Activated T-helper 2 cell treated with anti-CD3 and anti-CD28 coated beads, Interferon-gamma antibody, Interleukin-2, Interleukin-4, amounts not matched to agents 10 μg/mL and 5 μg/mL and 100 μg/mL, durations not matched to agents 14 hours and 24 hours and 36 hours (primary cell): ENCODE measurements at places on chromosomes 1 and 21. TPM values are rescaled to one million over a fixed set of nuclear protein-coding genes. Genes with fewer than 3 reads are reported as not detected.

GRCh38 chr1:109185990-109186732 is 27.6 kb upstream of the SARS1 start:
- no peak overlapping the region for H3K4me3 ChIP-seq
- peaks cover 1% of the 10 kb centered on the region for H3K4me1 ChIP-seq
- DNase-seq, result no peak
- H3K27ac ChIP-seq, result no peak overlapping the region
- H3K36me3 ChIP-seq, result no peaks in the 10 kb centered on the region

DNA sequence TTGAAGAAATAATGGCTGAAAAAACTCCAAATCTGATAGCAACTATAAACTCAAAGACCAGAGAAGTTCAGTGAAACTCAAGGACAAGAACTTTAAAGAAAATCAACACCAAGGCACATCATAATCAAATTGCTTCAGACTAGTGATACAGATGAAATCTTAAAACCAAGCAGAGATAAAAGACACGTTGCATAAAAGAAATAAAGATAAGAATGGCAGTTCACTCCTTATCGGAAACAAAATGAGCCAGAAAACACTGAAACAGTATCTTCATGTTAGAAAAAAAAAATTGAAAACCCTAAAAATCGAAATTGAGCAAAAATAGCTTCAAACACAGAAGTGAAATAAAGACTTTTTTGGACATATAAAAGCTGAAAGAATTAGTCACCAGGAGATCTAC is 4.6 kb upstream of the RAB4A start:
- no peak overlapping the region for H3K27ac ChIP-seq
- peaks cover 8% of the 10 kb centered on the region for H3K4me1 ChIP-seq
- H3K27me3 ChIP-seq, result peaks cover 3% of the 10 kb centered on the region
- peaks cover 10% of the 10 kb centered on the region for H3K36me3 ChIP-seq
- DNase-seq, result no peak

MNDA gene
- total RNA-seq, result not detected in 2 replicates

DNA sequence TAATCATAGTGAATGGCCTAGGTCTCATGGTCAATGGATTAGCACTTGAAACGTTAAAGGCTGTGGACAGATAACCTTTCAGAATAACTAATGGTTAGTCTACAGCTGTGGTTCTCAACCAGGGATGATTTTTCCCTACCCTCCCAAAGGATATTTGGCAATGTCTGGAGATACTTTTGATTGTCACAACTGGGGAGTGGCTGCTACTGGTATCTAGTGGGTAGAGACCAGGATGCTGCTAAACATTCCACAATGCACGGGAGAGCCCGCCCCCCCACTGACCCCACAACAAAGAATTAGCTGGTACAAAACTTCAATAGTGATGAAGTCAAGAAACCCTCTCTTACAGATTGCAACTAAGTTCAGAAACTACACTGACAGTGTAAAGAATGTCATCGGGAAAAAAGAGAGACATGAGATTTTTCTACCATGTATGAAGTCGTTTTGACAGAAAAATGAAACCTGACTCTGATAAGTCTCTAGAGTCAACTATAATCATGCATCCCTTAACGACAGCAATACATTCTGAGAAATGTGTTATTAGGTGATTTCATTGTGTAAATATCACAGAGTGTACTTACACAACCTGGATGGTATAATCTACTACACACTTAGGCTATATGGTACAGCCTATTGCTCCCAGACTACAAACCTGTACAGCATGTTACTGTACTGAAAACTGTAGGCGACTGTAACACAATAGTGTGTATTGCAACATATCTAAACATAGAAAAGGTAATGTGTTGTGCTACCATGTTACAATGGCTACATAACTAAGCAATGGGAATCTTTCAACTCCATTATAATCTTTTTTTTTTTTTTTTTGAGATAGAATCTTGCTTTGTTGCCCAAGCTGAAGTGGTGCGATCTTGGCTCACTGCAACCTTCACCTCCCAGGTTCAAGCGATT is 49.7 kb upstream of the PRDX6 start:
- H3K4me1 ChIP-seq, result peaks cover 18% of the 10 kb centered on the region
- H3K4me3 ChIP-seq, result no peak overlapping the region
- no peak overlapping the region for H3K27ac ChIP-seq
- no peaks in the 10 kb centered on the region for H3K27me3 ChIP-seq
- DNase-seq, result no peak

DNA sequence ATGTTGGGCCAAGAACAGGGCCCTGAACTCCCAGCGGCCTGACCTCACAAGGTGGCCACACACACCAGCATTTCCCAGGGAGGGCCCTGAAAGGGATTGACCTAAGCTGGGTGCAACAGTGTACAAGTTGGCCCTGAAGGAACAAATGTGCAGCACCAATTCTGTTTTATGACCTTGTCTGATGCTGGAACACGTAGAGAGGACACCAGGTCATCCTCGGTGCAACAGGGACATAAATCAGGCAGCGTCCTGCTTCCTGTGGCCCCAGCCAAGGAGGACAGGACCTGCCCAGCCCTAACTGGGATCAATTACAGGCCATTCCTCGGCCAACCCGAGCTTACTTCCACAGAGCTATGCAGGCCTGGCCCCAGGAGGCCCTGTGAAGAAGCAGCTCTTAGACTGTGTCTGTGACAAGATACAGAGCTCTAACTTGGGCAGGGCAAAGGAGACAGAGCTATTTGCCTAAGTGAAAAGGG is 12.8 kb upstream of the PHC2 start:
- no peaks in the 10 kb centered on the region for H3K36me3 ChIP-seq
- no peak overlapping the region for H3K4me3 ChIP-seq
- no peak overlapping the region for H3K27ac ChIP-seq
- peaks cover 7% of the 10 kb centered on the region for H3K4me1 ChIP-seq

GRCh38 chr1:234250747-234251146 is 122.5 kb upstream of the COA6 start:
- H3K36me3 ChIP-seq, result no peaks in the 10 kb centered on the region
- no peak overlapping the region for H3K27ac ChIP-seq
- no peak overlapping the region for H3K4me3 ChIP-seq
- peaks cover 16% of the 10 kb centered on the region for H3K27me3 ChIP-seq
- no peaks in the 10 kb centered on the region for H3K4me1 ChIP-seq
- no peak for DNase-seq

DNA sequence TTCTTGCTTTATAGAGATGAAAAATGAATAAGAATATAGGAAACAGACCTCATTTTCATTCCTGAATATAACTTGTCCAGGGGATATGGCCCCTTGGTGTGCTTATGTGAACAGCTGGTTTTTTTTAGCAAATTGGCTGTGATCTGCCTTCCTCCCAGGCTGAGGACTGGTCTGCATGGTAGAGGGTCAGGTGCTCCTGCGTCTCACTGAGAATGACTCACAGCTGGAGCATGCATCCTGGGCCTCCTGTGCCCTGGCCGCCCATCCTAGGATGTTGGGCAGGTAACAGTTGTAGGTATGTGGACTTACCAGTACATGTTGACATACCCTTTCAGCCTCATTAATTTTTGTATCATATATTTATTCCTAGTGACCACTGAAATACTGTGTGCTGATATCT is 29.8 kb downstream of the AGT start:
- H3K27ac ChIP-seq, result no peak overlapping the region
- no peaks in the 10 kb centered on the region for H3K27me3 ChIP-seq
- H3K4me1 ChIP-seq, result no peaks in the 10 kb centered on the region
- no peak for DNase-seq
- H3K4me3 ChIP-seq, result no peak overlapping the region

INSRR gene
- total RNA-seq, result 1.1 and 1.4 TPM in 2 replicates

OXCT2 gene
- total RNA-seq, result 5.5 and 5.6 TPM in 2 replicates

LEMD1 gene
- total RNA-seq, result 0.48 TPM in 1 of 2 replicates, not detected in the other

GRCh38 chr1:115280064-115280463 is 58.0 kb downstream of the NGF start:
- no peaks in the 10 kb centered on the region for H3K27me3 ChIP-seq
- no peaks in the 10 kb centered on the region for H3K36me3 ChIP-seq
- no peak overlapping the region for H3K27ac ChIP-seq
- H3K4me1 ChIP-seq, result no peaks in the 10 kb centered on the region
